ENCODE measurements at places on chromosomes 5 and 9.

GRCh38 chr5:31396611-31397295 is 135.1 kb downstream of the DROSHA start:
- DNase-seq, result no peak

GRCh38 chr5:139262742-139263445 is 30.6 kb upstream of the MATR3 start:
- DNase-seq, result peak; percentile 93

GRCh38 chr9:79962836-79963235 is 391.1 kb downstream of the TLE4 start:
- DNase-seq, result no peak

DNA sequence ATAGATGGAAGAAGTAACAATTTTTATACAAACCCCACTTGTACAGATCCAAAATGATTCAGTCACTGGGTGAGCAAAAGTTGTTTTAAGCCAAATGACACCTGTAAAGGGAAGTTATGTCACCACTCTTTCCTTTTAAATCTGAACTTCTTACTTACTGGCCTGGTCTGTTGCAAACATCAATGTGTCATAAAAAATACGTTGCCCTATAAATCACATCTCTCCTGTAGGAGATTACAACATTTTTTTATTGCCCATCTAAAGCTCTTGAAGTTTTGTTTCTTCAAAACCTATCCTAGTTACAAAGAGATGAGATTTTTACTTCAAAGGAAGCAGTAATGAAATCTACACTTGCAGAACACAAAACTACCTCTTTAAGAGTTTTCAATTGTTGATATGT is 1087.8 kb upstream of the DMAC1 start:
- no peak for DNase-seq

DNA sequence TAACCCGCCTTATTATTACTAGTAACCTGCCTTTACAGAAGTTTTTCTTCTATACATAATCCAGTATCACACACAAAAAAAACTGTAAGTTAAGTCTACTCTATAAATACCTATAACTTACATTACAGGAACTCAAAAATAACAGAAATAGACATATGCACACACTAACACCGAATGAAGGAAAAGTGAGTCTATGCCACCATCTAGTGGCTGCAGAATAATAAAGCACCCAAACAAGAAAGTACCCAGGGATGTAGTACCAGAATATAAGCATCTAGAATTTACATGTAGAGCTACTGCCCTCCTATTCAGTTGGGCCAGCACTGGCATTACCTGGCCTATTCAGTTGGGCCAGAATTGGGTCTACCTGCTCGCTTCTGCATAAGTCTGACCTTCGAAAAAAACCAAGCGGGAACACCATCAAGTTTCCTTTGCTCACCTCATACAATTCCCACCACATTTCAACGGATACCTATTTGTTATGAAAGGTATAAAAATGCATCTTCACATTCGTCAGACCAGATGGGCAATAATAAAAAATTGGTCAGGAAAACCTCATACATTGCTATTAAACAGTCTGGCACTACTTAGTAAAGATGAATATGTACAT is 4.0 kb upstream of the NIPSNAP3A start:
- no peak for DNase-seq

DNA sequence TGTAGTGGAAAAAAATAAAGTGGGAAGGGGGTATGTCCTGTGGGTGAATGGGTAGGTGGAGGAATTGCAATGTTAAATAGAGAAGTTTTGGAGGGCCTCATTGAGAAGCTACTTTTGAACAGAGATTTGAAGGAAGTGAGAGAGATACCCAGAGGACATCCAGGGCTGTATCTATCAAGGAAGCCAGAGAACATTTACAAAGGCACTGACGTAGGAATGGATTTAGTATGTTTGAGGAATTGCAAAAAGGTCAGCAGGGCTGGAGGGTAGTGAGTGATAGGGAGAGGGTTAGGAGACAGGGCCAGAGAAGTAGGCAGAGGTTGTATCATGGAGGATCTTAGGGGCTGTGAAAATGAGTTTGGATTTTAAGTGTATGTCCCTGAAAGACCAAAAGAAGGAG is 13.9 kb downstream of the PTTG1 start:
- no peak for DNase-seq

DNA sequence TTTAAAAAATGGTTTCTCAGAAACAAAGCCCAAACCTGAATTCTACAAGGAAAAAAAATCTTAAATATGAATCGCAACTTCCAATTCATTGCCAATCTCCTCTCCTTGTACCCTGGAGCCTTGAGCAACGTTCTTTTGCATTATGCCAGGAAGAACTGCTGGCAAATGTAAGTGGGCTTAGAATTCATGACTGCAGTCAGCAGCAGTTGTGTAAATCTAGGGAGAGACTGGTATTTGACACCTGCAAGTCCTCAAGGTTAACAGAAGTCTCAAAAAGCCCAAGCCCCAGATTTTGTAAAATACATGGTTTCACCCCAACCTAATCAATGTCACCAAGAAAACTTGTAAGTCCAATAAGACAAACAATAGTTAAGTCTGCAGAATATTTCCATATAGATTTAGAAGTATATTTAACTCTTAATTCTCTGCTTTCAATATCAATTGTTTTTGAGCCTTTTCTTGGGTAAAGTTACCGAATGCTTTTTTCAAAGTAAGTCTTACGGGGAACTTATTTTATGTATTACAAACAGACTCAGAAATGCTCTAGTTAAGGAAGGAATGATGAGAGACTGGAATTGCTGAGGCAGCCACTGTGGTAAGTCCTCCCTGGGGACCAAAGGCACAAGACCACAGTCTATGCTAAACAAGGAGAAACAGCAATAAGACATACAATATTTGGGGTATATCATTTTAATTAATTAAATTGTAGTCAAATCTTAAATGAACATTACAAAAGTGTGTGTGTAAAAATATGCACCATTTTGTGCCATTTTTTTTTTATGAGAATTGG is 31.3 kb downstream of the ELL2 start:
- DNase-seq, result no peak

Measured in nucleus accumbens (tissue), 56 donors.